ENCODE measurements at places on chromosomes 2 and 18.

GRCh38 chr2:26681656-26682055 lies 10.9 kb upstream of the KCNK3 start:
- DNase-seq, result no peak

- no peak for DNase-seq
Measured at GRCh38 chr18:22640281-22640842, 222.6 kb upstream of the CTAGE1 start.

GRCh38 chr2:34666821-34667220 lies 1067.7 kb upstream of the FAM98A start:
- peak; percentile 33 for DNase-seq

GRCh38 chr2:42585779-42586178 lies 17.3 kb downstream of the MTA3 start:
- DNase-seq, result no peak

DNA sequence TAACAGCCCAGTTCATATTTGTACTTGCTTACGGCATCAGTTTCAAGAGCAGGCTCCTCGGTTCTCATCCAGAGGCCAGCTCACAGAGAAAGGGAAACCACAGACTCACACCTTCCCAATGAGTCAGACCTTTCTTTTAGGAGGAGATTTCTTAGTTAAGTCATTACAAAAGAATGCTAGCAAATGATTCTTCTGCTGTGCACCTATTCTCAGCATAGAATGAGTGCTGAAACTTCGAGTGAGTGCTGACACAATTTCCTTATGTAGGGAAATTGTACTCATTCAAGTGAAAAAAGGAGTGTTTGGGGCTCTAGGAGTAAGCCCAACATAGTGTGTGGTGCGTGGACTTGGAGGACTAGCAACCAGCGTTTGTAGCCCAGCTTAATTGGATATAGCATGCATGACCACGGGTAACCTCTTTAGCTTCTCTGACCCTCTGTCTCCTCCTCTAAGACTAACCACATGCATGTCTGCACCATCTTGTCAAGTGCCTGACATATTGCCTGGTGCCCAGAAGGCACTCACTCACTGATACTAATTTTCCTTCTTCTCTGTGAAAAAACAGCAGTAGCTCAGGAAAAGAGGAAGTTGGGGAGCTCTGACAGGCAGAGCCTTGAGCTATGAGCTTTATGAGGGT lies 87.0 kb downstream of the ALPK2 start:
- DNase-seq, result no peak

GRCh38 chr2:162053808-162054155 lies 20.2 kb downstream of the DPP4 start:
- DNase-seq, result no peak

DNA sequence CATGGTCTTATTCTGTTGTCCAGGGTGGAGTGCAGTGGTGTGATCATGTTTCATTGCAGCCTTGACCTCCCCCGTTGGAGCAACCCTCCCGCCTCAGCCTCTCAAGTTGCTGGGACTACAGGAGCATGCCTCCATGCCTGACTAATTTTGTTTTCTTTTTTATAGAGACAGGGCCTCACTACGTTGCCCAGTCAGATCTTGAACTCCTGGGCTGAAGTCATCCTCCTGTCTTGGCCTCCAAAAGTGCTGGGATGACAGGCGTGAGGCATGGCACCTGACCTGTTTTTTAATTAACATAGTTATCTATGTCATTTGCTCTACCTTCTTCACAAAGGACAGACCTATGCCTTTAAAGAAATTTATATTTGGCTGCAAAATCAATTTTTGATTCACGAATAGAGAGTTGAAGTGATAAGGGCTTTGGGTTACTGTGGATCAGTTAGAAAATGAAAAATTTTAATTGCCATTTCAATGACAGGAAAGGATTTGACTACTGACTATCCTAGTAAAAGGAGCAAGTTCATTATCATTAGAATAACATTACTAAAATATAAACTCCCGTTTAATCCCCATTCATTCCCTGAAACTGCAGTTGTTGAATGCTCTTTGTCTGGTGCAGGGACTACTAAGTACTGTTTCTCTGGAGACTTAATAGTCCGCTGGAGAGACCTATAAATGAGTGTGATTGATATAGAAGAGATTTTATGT lies 3.7 kb downstream of the RNF138 start:
- DNase-seq, result no peak

- DNase-seq, result no peak
Measured at GRCh38 chr2:155714983-155715382, 617.5 kb downstream of the NR4A2 start.

GRCh38 chr2:88074854-88075292 lies 7.2 kb downstream of the SMYD1 start:
- no peak for DNase-seq

DNA sequence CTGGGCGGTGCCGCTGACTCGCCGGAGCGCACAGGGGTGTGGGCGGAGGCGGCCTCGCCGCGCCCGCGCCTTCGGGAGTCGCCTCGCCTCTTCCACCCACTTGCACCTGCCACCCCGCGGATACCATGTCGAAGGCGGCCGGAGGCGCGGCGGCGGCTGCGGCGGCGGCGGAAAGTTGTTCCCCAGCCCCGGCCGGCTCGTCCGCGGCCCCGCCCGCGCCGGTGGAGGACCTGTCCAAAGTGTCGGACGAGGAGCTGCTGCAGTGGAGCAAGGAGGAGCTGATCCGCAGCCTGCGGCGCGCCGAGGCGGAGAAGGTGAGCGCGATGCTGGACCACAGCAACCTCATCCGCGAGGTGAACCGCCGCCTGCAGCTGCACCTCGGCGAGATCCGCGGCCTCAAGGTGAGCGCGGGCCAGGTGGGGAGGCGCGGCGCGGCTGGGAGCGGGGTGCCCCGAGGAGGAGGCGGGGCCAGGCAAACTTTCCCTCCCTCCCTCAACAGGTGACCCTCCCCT lies 766 bp downstream of the CCDC85A start:
- DNase-seq, result peak; percentile 41

GRCh38 chr2:74493546-74493945 lies 5.9 kb downstream of the LBX2 start:
- DNase-seq, result no peak

GRCh38 chr2:230178546-230179485 lies 41.0 kb downstream of the SP110 start:
- DNase-seq, result no peak

DNA sequence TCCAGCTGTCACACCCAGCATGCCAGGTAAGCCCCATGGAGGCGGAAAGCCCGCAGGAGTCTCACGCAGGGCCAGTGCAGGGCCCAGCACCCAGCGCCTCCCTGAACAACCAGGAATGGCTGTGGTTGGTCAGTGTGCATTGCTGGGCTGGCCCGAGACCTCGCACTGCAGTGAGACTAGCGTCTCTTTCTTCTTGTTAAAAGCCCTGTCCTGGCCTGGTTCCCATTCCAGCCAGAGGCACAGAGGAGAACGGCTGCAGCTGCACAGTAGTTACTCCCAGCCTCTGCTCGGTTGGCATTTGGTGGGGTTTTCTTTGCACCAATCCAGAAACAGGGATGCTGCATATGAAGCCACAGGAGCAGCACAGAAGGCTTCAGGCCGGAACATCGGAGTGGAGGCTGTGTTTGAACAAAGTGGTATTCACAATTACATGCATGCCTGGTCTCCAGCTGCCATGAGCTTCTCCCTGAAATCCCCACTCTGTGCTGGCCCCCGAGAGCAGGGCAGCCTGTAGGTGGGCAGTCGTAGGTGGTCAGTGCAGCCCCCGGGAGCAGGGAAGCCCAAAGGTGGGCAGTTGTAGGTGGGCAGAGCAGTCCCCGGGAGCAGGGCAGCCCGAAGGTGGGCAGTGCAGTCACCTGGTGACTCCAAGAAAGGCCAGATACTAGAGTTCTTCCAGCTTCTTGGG lies 163.7 kb upstream of the PXDN start:
- peak; percentile 38 for DNase-seq

DNA sequence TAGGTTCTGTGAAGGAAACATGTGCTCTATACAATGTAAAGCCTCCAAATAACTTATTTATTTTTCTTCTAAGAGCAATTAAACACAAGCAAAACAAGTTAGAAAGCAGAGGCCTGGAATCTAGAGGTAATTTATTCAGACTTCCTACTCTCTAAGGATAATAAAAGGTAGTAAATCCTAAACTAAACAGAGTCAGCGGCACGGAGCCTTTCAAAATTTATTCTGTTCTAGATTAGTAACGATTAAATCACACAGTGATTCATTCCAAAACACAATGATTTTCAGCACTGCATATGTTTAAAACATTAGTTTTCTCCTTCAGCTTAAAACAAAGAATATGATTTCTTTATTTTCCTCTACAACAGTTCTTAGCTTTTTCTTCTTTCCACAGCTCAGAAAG lies 160.9 kb downstream of the FBXO15 start:
- no peak for DNase-seq
